ENCODE measurements at places on chromosomes 1 and 21. TPM values are rescaled to one million over a fixed set of nuclear protein-coding genes. Genes with fewer than 3 reads are reported as not detected.

SH2D2A gene
- 0.09 TPM for polyA plus RNA-seq

NKAIN1 gene
- 0.09 TPM for polyA plus RNA-seq

DNA sequence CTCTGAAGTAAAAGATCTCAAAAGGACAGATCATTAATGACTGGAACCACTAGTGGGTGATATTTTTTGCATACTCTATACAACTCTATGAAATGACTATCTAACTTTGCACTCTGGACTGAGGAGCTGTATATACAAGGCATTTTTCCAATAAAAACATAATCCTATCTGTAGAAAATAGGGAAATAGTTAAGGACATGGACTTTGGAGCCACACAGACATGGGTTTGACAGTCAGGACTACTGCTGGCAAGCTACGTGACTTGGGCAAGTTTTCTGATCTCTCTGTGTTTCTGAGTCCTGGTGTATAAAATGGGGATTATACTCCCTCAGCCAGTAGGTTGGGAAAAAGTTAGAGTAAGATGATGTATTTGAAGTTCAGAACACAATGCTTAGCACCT, 20.9 kb upstream of the HSD3B2 start:
- no peak for DNase-seq

DNA sequence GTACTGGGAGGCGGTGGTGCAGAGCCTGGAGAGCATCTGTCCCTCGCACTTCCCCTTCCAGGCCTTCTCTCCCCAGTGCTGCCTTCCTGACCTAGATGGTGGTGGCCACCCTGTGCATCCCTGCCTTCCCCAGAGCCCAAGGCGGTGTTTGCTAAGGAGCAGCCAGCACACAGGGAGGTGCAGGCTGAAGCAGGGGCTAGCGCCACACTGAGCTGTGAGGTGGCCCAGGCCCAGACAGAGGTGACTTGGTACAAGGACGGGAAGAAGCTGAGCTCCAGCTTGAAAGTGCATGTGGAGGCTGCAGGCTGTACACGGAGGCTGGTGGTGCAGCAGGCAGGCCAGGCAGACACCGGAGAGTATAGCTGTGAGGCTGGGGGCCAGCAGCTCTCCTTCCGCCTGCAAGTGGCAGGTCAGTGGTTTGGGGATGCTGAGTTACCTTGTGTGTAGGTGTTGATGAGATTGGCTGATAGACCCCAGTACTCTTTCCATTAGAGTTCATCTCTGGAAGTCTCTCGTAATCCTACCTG, 51.6 kb downstream of the OBSCN start:
- no peak for DNase-seq

- no peak for DNase-seq
Measured at GRCh38 chr1:67815303-67816094, 17.8 kb downstream of the GNG12 start.

- DNase-seq, result no peak
Measured at GRCh38 chr1:44664730-44665370, 9.4 kb downstream of the TMEM53 start.

Data from AG04450 (cell line).